Peyer's patch (tissue), 4 donors: ENCODE measurements at places on chromosomes 1 and 21. TPM values are rescaled to one million over a fixed set of nuclear protein-coding genes. Genes with fewer than 3 reads are reported as not detected.

GRCh38 chr21:15301014-15301413, 236.2 kb upstream of the NRIP1 start:
- no peak for DNase-seq
- no peak overlapping the region for H3K4me3 ChIP-seq
- H3K36me3 ChIP-seq: no peaks in the 10 kb centered on the region
- H3K27me3 ChIP-seq: no peaks in the 10 kb centered on the region
- no peak overlapping the region for H3K27ac ChIP-seq

GRCh38 chr21:27545754-27546349, 579.0 kb upstream of the ADAMTS5 start:
- no peaks in the 10 kb centered on the region for H3K27me3 ChIP-seq
- no peak overlapping the region for H3K27ac ChIP-seq
- no peak for DNase-seq
- H3K4me3 ChIP-seq: no peak overlapping the region
- no peaks in the 10 kb centered on the region for H3K36me3 ChIP-seq
- H3K4me1 ChIP-seq: no peaks in the 10 kb centered on the region

DNA sequence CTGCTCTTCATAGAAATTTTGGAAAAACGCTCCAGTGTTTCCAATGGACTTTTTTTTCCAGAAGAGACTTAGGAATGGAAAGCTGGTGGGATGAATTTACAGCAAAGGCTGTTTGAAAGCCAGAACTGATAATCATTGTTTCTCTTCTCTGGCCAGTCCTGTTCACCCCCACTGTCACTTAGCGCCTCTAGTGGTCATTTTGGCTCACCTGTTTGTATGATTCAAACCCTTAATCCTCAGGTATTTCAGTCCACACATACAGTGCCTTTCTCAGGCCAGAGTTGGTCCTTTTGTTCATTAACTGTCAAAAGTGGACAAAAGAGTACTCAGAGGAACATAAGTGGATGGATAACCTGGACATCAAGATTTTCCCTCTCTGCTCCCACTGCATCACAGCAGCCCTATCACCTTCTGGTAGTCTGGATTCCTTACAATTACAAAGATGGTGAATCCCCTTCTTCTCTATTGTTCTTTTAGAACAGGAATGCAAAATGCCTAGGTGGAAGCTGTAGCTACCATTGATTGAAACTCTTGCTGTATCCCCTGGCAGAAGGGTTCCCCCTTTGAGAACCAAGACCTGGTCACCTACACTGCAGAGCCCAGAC, 177.6 kb upstream of the OLFM3 start:
- H3K4me3 ChIP-seq: no peak overlapping the region
- H3K4me1 ChIP-seq: no peaks in the 10 kb centered on the region
- no peaks in the 10 kb centered on the region for H3K36me3 ChIP-seq

- no peak for DNase-seq
- H3K4me3 ChIP-seq: no peak overlapping the region
- H3K4me1 ChIP-seq: no peaks in the 10 kb centered on the region
- no peaks in the 10 kb centered on the region for H3K27me3 ChIP-seq
- no peak overlapping the region for H3K27ac ChIP-seq
Measured at GRCh38 chr1:25180996-25181395, 51.3 kb downstream of the SYF2 start.

- no peak overlapping the region for H3K27ac ChIP-seq
- H3K4me3 ChIP-seq: no peak overlapping the region
- H3K4me1 ChIP-seq: no peaks in the 10 kb centered on the region
- no peaks in the 10 kb centered on the region for H3K36me3 ChIP-seq
Measured at GRCh38 chr1:27379564-27380122, 3.5 kb downstream of the CD164L2 start.

DNA sequence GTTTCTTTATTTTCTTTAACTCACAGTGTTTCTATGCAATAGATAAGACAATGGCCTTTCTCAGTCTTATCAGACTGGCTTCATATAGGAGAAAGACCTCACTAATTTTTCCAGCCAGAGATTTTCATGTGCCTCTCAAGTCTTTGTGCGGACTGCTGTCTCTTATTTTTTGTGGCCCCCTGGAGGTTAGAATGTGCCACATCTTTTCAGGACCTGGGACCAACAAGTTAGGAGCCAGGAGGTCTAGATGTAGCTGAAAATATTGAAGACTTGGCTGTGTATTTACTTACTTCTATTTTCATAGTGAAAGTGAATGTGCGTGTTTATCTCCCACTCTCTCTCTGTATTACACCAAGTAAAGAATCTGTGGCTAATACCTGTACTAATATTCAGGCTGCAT, 42.1 kb upstream of the CFHR3 start:
- no peaks in the 10 kb centered on the region for H3K36me3 ChIP-seq
- no peak overlapping the region for H3K4me3 ChIP-seq
- no peak overlapping the region for H3K27ac ChIP-seq
- H3K27me3 ChIP-seq: no peaks in the 10 kb centered on the region
- DNase-seq: no peak

- H3K4me1 ChIP-seq: peaks cover 42% of the 10 kb centered on the region
- no peak overlapping the region for H3K27ac ChIP-seq
- H3K27me3 ChIP-seq: no peaks in the 10 kb centered on the region
- no peak overlapping the region for H3K4me3 ChIP-seq
Measured at GRCh38 chr1:111736548-111737215, 2.5 kb downstream of the INKA2 start.

DNA sequence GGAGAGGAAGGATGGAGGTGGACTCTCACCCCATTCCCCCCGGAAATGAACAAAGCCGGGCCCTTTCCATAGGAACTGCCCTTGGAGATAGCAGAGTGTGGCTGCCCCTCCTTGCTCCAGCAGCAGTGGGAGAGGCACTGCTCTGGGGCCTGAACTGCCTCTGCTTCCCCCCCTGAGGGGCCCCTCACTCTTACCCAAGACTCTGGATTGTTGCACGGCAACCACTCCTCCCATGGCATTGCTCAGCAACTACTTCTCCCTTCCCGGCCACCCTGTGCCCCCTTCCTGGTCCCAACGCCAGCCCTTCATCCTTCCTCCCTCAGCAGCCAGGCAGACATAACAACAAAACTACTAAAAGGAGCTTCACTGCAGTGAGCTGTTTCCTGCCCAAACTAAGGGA, 3.0 kb upstream of the ACKR1 start:
- no peaks in the 10 kb centered on the region for H3K4me1 ChIP-seq
- no peaks in the 10 kb centered on the region for H3K27me3 ChIP-seq
- DNase-seq: no peak
- no peaks in the 10 kb centered on the region for H3K36me3 ChIP-seq
- H3K27ac ChIP-seq: no peak overlapping the region

DNA sequence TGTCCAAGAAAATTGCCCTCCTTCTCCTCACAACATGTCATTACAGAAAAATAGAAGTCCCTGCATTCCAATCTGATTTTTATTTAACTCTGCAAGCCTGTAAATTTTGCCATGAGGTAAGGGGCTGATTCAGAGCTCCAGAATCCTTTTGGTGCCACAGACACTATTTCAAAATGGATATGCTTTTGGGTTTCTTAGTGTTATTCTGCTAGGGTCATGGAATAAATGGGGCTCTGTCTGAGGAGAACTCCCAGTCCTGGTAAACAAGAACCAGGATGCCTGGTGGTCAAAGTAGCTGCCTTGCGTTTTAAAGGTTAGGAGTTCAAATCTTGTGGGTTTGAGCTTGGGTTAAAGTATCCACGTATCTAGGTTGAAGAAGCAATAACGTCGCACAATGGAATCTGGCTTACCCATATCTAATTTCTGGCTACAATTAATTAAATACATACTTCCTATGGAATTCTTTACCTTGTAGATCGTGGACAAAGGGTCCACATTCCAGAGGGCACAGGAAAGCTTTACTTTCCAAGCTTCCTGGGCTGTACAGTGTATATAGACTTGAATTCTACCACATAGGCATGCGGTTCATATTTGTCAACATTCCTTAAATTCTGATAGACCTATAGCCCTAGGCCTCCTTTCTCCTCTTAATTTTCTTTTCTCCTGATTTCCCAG, 98.0 kb upstream of the CDC42BPA start:
- H3K4me1 ChIP-seq: no peaks in the 10 kb centered on the region
- H3K27me3 ChIP-seq: no peaks in the 10 kb centered on the region
- no peak overlapping the region for H3K4me3 ChIP-seq
- H3K27ac ChIP-seq: no peak overlapping the region
- no peaks in the 10 kb centered on the region for H3K36me3 ChIP-seq
- no peak for DNase-seq

LCE1C gene
- not detected for total RNA-seq

TMEM240 gene
- 3.6 TPM for total RNA-seq

TNFRSF18 gene
- 0.70 TPM for total RNA-seq

DDAH1 gene
- total RNA-seq: 60.2 TPM

OR2L5 gene
- total RNA-seq: 0.40 TPM
